Calu3 (cell line): ENCODE measurements at places on chromosomes 13 and 19. TPM values are rescaled to one million over a fixed set of nuclear protein-coding genes. Genes with fewer than 3 reads are reported as not detected.

The ZNF709 gene
- 1.6 and 1.7 TPM in 2 replicates for total RNA-seq

- H3K36me3 ChIP-seq: peaks cover 17% of the 10 kb centered on the region
- no peak for DNase-seq
- H3K4me1 ChIP-seq: peaks cover 13% of the 10 kb centered on the region
- no peak overlapping the region for H3K4me3 ChIP-seq
These were observed 23.6 kb downstream of the MAST3 start for GRCh38 chr19:18121166-18121565.

DNA sequence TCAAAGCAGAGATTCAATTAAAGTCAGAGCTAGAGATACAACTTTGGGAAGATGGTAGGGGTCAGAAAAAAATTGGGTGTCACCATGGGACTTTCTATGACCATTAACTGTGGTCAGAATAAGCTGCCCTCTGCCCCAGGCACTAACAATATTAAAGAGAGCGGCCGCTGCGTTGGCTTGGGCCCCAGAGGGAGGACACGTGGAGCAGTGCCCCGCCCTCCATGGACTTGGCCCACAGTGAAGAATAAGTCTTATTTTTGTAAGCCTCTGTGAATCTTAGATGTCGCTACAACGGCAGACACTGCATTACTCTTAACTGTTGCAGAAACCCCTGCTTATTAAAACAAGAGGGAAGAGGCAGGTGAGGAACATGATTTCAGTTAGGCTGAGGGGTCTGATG lies 172.7 kb downstream of the UQCRFS1 start:
- H3K27me3 ChIP-seq: peaks cover 10% of the 10 kb centered on the region
- H3K4me3 ChIP-seq: no peak overlapping the region
- H3K36me3 ChIP-seq: no peaks in the 10 kb centered on the region
- no peaks in the 10 kb centered on the region for H3K4me1 ChIP-seq
- no peak for DNase-seq

GRCh38 chr13:49428041-49428763 lies 15.7 kb downstream of the CAB39L start:
- DNase-seq: no peak
- H3K27me3 ChIP-seq: no peaks in the 10 kb centered on the region
- no peaks in the 10 kb centered on the region for H3K36me3 ChIP-seq
- H3K4me3 ChIP-seq: no peak overlapping the region

DNA sequence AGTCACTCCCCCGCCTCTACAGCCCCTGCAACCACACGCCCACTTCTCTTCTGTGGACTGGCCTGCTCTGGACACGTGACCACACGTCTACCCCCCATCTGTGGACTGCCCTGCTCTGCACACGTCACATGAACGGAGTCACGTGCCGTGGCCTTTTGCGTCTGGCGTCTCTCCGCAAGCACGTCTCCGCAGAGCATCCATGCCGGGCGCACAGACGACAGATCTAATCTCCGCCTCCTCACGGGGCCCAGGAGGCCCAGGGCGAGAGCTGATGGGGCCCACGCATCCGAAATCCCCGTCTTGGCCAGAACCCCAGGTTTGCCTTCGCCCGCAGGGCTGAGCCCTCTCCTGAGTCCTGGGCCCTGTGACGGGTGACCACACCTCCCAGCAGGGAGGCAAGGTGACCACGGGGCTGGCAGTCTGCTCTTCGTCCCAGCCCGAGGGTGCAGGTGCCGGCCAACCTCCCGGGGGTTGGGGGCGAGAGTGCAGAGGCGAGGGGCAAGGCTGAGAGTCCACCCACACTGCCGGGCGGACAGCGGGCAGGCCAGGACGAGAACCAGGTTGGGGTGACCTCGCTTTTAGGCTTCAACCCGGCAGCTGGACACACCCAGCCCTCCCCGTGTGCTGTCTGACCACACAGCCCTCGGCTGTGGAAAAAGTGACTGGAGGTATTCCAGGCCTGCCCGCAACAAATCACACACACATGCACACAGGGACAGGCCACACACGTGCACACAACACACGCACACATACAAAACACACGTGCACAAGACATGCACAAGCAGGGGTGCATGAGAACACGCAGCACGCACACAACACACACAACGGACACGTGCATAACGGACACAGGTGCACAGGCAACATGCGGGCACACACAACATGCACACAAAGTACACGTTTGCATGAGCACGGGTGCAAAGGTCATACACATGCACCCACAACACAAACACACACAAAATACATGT lies 3.9 kb downstream of the SBNO2 start:
- H3K27ac ChIP-seq: peak overlapping the region; percentile 85
- H3K4me3 ChIP-seq: peak overlapping the region; percentile 85
- no peaks in the 10 kb centered on the region for H3K27me3 ChIP-seq
- peaks cover 25% of the 10 kb centered on the region for H3K4me1 ChIP-seq

DNA sequence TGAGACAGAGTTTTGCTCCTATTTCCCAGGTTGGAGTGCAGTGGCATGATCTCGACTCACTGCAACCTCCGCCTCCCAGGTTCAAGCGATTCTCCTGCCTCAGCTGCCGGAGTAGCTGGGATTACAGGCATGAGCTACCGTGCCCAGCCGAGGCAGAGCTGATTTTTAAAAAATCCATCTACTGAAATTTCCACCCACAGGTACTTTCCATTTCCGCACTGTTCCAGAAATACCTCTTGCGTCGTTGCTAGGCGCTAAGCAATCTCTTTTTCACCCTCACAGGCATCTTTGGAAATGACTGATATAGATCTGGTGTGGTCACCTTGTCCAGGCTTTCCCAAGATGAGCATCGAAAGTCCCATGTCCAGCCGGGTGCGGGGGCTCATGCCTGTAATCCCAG lies 9.4 kb downstream of the TMEM38A start:
- H3K4me3 ChIP-seq: no peak overlapping the region
- no peaks in the 10 kb centered on the region for H3K36me3 ChIP-seq
- H3K27ac ChIP-seq: no peak overlapping the region
- H3K27me3 ChIP-seq: no peaks in the 10 kb centered on the region

The CEACAM6 gene
- total RNA-seq: 44.5 and 98.9 TPM in 2 replicates

DNA sequence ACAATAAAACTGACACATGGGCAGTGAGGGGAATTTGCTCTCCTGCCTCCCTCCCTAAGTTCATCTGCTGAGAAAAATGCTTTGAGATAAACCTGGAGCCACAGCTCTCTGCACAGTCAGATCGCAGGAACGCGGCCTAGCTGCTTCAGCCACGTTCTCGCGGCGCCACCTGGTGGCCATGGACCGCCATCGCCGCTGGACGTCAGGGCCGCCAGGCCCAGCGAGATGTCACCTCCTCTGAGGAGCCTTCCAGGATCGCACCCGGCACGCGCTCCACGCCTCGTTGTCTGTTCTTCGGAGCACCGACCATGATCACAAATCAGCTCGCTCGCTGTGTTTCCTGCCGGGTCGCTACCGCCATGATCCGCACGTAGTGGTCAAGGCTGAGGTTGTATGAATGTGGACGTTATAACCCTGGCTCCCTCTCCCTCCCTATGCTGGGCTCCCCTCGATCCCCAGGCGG lies 20.6 kb upstream of the USP29 start:
- no peaks in the 10 kb centered on the region for H3K36me3 ChIP-seq
- no peaks in the 10 kb centered on the region for H3K4me1 ChIP-seq
- H3K27me3 ChIP-seq: no peaks in the 10 kb centered on the region
- H3K4me3 ChIP-seq: no peak overlapping the region
- no peak overlapping the region for H3K27ac ChIP-seq

- H3K27me3 ChIP-seq: no peaks in the 10 kb centered on the region
- DNase-seq: no peak
- H3K36me3 ChIP-seq: no peaks in the 10 kb centered on the region
- peaks cover 39% of the 10 kb centered on the region for H3K4me1 ChIP-seq
- peak overlapping the region; percentile 52 for H3K27ac ChIP-seq
These were observed 66.7 kb downstream of the FOXO1 start for GRCh38 chr13:40599747-40600146.

The LRCH1 gene
- 11.4 and 11.7 TPM in 2 replicates for total RNA-seq

DNA sequence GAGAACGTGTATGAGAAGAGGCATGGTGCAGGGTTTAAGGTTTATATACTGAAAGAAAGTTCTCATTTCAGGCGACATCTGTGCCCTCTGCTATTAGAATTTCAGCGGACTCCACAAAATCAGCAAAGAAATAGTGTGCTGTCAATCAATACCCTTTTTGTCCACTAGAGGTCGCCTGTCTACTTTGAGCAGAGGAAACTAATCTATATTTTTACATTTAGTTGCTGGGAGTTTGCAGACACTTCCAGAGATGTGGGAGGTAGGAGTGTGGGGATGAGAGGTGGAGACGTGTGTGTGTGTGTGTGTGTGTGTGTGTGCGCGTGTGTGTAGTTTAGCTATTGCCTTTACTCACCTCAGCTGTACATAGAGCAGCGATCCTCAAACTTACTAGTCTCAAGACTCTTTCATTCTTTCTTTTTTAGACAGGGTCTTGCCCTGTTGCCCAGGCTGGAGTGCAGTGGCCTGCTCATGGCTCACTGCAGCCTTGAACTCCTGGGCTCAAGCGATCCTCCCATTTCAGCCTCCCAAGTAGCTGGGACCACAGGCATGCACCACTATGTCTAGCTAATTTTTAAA lies 9.7 kb downstream of the INAFM1 start:
- H3K27me3 ChIP-seq: no peaks in the 10 kb centered on the region
- peaks cover 34% of the 10 kb centered on the region for H3K36me3 ChIP-seq
- no peak overlapping the region for H3K27ac ChIP-seq
- no peak overlapping the region for H3K4me3 ChIP-seq
- DNase-seq: peak; percentile 75

The LILRB3 gene
- total RNA-seq: not detected in 2 replicates

The ZNF439 gene
- total RNA-seq: 0.71 TPM in 2 replicates

GRCh38 chr13:42567906-42568305 lies 6.0 kb upstream of the TNFSF11 start:
- peaks cover 19% of the 10 kb centered on the region for H3K27me3 ChIP-seq
- H3K4me1 ChIP-seq: no peaks in the 10 kb centered on the region
- H3K27ac ChIP-seq: no peak overlapping the region
